ENCODE measurements at places on chromosomes 4 and X.

DNA sequence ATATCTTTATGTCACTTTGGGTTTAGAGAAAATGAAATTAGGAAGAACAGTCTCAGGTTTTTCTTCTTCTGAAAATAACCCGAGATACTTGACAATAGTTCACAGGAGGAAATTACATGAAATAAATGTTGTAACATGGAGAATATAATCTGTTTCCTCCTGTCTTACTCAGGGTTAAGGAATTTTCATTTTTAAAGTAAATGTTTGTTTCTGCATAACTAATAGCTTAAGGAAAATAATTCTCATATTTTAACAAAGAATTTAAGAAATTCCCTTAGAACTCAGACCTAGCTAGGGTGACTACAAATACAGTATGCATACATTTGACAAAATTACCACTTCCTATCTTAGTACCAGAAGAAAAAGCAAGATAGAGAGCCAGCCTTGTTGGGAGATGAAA, 17.2 kb upstream of the SPRY1 start:
- no peak for DNase-seq

GRCh38 chr4:120964596-120964995, 42.1 kb upstream of the PRDM5 start:
- DNase-seq, result no peak

DNA sequence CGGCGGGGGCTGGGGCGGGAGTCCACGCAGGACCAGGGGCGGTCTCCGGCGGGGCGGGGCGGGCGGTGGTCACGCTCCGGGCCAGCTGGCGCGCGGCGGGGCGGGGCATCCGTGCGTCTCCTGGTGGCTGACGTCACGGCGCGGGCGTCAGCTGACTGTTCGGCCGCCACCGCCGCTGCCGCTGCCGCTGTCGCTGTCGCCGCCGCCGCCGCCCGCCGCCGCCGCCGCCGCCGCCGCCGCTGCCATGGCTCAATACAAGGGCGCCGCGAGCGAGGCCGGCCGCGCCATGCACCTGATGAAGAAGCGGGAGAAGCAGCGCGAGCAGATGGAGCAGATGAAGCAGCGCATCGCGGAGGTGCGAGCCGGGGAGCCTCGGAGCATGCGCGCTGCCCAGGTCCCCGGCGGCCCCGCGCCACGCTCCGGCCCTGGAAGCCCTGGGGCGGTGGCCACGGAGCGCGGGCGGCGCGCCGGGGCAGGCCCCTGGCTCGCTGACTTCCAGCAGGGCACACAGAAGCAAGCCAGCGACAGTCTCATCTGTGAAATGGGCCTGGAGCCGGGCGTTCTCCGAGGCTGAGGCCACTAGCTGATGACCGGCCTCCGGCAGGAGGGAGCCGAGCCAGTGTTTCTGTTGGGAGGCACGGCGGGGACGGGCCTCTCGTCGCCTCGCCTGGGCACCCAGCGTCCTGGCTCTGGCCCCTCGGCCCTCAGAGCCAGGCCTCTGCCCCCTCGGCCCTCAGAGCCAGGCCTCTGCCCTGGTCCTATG, at the start of gene FAM50A:
Gene FAM50A, plus strand, starts transcription at position 150 of the 763 bp plus-strand sequence. Its CDS starts 95 bp downstream, at position 245.
- DNase-seq, result peak; percentile 81

DNA sequence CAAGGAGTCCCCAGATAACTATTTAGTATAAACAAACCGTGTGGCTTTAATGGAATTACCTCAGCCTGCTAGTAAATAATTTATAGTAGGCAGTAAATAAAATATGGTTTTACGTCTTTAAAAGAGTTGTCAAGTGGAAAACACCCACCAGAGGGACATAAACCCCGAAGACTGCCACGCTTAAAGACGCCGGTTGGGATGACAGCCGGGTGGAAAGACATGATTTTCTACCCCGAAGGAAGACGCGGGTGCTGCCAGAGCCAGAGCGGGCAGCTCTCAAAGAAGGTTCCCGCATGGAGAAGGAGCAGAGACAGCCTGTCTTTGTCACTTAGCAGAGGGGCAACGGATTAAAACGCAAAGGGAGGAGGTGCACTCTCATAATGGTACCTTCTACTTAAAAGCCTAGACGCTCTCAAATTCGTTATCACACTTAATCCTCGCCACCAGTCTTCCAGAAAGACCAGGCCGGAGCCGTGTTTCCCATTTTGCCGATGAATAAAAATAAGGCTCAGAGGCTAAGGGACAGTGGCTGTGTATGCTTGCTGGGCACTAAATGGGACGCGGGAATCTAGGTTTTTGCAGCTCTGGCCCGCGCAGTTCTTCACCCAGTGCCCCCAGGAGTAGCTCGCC, 140.5 kb upstream of the ZIC3 start:
- DNase-seq, result no peak

- peak; percentile 52 for DNase-seq
Observed at GRCh38 chr4:98447648-98448047, 186.5 kb downstream of the RAP1GDS1 start.

- DNase-seq, result peak; percentile 21
Observed at GRCh38 chrX:19017271-19017670, 33.4 kb upstream of the PHKA2 start.

DNA sequence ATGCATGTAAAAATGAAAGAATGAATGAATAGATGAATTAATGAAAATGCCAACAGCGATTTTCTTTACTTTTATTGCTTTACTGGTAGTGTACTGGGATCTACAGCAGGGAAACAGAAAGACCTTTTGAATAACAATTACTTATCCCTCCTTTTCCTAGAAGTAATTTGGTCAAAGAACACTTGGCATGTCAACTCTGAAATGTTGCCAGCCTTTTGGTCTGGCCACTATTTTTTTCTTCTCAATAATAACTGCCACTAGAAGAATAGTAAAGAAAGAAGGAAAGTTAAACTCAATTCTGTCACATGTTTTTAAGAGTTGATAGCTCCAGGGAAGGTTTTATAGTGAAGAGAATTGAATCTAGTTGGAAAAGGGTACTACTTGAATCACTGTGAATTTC, 52.9 kb downstream of the EPHA5 start:
- DNase-seq, result no peak

- DNase-seq, result no peak
Observed at GRCh38 chr4:20926529-20926928, 226.3 kb downstream of the PACRGL start.

DNA sequence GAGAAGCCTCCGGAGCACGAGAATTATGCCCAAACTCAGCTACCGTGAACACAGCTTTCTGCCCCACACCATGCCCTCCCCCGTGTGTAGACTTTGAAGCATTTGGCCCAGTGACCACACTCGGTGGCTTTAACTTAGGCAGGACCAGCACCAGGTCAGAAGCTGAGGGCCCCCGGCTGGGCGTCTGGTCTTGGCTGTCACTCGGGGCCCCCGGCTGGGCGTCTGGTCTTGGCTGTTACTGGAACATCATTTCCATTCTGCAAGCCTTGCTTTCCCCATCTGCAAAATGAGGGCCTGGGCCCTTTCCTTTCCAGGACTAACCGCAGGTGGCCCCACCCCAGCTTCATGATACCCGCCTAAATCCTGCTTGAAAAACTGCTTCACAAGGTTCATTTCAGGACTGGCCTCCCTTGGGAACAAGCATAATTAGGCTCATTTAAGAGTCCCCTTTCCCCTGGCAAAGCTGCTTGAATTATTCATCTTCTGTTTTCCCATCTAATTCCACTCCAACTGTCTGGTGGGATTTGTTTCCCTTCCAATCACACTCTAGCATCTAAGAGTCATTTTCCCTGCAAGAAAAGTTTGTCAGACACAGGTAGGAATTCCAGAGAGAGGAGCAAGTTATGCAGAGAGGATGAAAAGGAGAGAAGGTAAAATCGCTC, 82.5 kb downstream of the WFS1 start:
- DNase-seq, result no peak

- no peak for DNase-seq
Observed at GRCh38 chr4:142156256-142156655, 519.9 kb downstream of the IL15 start.

- DNase-seq, result peak; percentile 43
Observed at GRCh38 chrX:40952855-40953254, 132.4 kb upstream of the USP9X start.

- DNase-seq, result no peak
Observed at GRCh38 chr4:125826801-125827695, 512.3 kb downstream of the FAT4 start.

Measured in hematopoietic multipotent progenitor cell treated with erythropoietin and hydrocortisone succinate and interleukin-3 and kit ligand, for 4 days (in vitro differentiated cells).